ENCODE measurements at places on chromosomes 1 and 21.

- no peak for DNase-seq
These were observed 2.5 kb downstream of the METTL13 start for GRCh38 chr1:171783816-171784530.

- no peak for DNase-seq
These were observed 5.9 kb downstream of the BLACAT1 start for GRCh38 chr1:205449750-205450443.

DNA sequence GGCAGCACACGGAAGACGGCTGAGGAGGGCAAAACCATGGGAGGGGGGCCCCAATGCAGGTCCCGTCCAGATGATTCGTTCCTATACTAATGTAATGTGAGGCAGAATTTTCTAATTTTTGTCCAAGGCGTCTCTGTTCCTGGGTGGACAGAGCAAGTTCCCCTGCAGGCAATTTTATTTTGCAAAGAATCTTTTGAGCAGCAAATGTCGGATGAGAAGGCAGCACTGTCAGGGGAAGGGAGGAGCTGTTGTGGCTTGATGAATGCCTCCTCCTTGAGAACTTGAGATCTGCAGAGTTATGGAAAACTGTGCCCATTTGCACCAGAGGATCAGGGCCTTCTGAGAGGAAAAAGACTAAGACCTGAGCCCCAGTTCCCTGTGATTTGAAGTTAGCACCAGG lies 17.3 kb downstream of the SLC1A7 start:
- DNase-seq, result no peak

DNA sequence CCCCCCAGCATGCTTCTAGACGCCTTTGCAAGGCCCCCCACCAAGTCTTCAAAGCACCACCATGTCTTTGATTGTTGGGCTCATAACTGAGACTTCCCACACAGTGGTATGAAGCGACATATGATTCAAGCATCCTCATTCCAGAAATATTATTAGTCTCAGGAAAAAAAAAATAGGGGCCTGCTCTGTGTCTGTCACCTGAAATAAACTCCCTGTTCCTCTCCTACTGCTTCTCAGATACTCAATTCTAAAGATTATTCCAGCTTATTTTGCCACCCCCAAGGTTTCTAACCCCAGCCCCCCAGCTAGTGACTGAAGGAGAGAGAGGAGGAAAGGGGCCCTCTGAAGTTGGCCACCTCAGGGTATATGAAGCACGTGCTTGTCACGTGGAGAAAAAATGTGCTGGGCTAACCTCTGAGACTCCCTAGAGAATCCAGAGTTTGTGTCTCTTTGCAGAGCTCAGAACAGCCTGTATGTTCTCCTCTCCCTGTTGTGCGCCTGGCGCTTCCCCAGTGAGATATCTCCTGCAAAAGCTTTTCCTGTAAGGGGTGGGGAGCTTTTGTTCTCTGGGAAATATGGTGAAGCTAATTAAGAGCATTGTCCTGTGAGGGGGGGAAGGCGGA lies 35.9 kb upstream of the RASAL2 start:
- no peak for DNase-seq

GRCh38 chr1:190476806-190477205 lies 858 bp downstream of the BRINP3 start:
- no peak for DNase-seq

- no peak for DNase-seq
These were observed 844 bp upstream of the MEAF6 start for GRCh38 chr1:37515185-37516034.

DNA sequence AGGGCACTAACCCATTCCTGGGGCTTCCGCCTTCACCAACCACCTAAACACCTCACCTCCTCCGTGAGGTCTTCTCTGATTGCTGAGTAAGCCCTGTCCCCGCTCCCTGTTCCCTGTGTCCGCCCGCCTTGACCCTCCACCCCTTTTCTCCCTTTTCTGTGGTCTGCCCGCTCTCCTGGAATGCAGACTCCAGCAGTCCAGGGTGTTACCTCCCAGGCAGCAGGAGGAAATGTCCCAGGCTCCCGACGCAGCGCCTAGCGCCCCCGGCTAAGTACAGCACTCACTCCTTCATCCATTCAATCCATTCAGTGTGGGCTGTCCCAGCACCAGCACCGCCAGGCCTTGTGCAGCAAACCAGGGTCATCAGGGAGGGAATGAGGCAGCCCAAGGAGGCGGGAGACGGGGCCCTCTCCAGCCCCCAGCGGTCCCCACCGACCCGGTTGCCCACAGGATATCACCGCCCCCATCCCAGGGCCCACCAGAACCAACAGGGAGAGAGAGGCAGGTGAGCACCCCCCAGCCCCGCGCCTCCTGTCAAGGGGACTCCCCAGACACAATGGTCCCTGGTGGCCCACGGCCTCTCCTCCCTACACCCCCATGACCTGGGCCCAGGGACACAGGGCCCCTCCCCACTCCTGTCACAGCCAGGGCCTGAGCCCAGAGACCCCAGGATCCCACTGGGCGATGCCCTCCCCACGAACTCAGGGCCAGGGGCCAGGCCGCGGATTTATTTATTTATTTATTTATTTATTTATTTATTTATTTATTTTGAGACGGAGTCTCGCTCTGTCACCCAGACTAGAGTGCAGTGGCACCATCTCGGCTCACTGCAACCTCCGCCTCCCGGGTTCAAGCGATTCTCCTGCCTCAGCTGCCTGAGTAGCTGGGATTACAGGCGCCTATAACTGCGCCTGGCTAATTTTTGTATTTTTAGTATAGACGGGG lies 10.2 kb downstream of the TNFRSF14 start:
- DNase-seq, result no peak

DNA sequence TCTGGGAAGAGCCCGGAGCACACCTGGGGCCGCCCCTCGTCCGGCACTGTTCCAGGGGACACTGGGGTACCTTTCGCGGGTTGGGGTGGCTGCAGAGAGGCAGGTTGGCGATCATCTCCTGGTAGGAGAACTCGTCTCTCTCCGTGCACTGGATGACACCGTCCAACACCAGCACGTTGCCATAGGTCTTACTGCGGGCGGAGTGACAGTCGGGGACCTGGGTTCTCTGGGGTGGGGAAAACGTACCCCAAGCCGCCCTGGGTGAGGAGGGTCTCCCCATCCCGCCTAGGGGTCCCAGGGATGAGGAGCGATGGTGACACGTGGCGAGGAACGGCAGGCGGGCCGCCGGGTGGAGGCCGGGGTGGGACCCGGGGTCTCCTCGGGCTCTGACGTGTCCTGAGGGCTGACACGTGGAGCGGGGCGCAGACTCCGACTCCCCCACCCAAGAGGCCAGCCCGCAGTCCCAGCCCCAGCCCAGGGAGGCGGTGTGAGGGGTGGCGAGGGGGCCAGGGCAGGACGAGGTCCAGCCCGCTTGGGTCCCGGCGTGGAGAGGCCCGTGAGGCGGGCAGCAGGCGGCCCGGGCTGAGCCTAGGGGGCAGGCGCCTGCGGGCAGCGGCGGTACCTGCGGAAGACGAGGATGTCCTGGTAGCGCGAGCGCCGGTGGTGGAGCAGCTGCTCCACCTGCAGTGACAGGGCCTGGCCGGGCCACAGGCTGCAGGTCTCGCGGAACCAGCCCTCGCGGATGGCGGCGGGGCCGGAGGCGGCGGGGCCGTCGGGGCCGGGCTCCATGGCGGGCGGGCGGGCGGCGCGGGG lies 457 bp downstream of the SRM start:
- peak; percentile 45 for DNase-seq

GRCh38 chr21:25459993-25460392 lies 147.3 kb downstream of the MRPL39 start:
- DNase-seq, result no peak

- no peak for DNase-seq
These were observed 22.5 kb upstream of the PEF1 start for GRCh38 chr1:31667065-31667785.

- no peak for DNase-seq
These were observed 17.5 kb downstream of the MTARC1 start for GRCh38 chr1:220804202-220804586.

DNA sequence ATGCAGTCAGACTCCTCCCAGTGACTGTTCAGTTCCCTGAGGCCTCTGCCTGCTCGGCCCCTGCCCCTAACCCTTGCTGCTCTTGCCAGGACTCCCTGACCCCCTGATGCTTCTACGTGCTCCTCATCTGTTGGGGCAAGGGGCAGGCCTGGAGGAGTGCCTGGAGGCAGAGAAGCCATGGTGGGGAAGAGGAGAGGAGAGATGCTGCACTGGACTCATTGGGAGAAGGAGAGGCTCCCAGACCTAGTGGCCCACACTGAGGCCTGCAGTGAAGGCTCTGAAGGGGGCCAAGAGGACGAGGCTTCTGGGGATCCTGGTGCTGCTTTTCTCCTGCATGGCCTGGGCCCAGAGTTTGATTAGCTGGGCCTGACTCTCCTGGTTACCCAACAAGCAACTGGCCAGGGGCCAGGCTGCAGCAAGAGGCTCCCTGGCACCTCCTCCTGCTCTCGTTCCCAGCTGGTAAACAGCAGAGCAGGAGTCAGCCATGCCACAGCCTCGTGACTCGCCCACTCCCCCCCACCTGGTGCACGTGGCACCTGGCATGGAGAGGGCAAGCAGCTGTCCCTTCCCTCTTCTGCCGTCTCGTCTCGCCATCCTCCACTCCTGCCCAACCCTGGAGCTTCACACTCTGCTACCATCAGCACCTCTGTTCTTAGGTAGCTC lies 847 bp upstream of the RORC start:
- DNase-seq, result no peak

GRCh38 chr21:30818837-30819610 lies 6.0 kb upstream of the KRTAP8-1 start:
- no peak for DNase-seq

DNA sequence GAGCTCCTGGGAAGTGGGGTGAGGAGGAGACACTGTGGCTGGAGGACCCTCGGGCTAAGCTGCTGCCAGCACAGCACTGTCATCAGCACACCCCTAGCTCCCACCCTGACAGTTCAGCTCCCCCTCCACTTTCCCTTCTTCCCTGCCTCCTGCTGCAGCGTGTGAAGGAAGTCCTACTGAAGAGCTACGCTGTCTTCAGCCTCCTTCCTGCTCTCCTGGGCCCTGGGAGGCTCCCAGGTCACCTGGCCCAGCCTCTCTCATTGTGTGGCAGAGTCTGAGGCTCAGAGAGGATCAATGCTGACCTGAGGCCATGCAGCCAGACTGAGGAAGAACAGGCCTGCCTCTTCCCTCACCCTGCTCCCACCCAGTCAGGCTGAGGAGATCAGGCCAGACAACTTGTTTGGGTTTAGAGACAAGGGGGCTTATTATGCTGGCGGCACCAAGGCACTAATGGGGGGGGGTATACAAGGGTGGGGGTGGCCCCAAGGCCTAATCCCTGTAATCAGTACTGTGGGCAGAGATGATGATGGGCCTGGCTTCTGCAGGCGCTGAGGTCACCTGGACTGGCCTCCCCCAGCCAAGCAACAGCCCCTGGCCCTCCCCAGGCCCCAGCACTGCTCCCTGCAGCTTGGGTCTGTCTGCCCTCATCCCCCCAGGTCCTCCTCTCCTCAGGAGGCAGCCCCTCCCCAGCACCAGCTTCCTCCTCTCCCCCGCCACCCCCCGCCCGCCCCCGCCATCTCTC lies 9.1 kb downstream of the NES start:
- DNase-seq, result no peak

- DNase-seq, result no peak
These were observed 143.2 kb downstream of the KCTD3 start for GRCh38 chr1:215710036-215710898.

DNA sequence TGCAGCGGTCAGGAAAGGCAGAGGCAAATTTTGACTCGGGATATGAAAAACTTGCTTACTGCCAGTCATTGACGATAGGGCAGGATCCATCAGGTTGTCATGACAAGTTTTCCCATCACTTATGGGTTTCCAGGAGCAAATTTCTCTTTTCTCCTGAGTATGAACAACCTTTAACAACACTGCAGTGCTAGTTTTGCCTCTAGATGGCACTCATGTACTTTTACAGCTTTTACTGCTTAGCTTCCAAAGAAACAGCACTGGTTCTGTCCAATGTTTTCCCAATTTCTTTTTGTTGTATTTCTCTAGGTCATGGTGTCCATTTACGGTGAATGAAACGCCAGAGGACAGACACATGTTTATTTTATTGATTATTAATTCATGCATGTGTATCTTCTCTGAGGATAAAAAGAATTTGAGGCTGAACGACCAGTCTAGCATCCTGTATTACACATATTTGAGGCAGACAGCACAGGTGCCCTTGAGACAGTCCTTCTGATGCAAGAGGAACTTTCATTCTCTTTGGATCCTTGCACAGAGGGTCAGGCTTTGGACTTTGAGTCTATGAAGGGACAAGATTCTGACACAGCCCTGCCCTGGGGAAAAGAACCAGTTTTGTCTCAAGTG lies 112.3 kb upstream of the TRABD2B start:
- no peak for DNase-seq

DNA sequence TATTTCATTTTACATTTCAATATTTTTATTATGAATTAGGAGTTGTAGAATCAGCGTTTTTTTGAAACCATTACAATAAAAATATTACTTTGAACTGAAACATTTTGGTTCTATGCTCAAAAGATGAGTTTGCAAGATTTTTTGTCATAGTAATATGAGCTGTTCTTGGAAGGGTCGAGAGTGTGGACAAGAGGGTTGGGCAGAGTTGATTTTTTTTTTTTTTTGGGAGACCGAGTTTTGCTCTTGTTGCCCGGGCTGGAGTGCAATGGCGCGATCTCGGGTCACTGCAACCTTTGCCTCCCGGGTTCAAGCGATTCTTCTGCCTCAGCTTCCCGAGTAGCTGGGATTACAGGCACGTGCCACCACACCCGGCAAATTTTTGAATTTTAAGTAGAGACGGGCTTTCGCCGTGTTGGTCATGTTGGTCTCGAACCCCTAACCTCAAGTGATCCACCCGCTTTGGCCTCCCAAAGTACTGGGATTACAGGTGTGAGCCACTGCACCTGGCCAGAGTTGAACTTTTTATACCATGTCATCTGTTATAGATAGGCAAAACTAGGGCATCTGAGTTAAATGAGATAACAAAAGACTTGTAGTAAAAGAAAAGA lies 3.3 kb downstream of the CACYBP start:
- DNase-seq, result no peak

- DNase-seq, result no peak
These were observed 48.2 kb upstream of the TNFSF4 start for GRCh38 chr1:173255214-173255813.

GRCh38 chr1:1264868-1265272 lies 8.8 kb downstream of the UBE2J2 start:
- DNase-seq, result no peak

- DNase-seq, result peak; percentile 38
These were observed 13.6 kb upstream of the MCOLN3 start for GRCh38 chr1:85061711-85062424.
